ENCODE measurements at places on chromosomes 4 and X. TPM values are rescaled to one million over a fixed set of nuclear protein-coding genes. Genes with fewer than 3 reads are reported as not detected.

Gene SORBS2
- 200 TPM for total RNA-seq

Gene NXF2
- not detected for total RNA-seq

Gene RNF175
- total RNA-seq, result 0.37 TPM

Gene FGB
- total RNA-seq, result not detected

Gene RAI2
- total RNA-seq, result 2.2 TPM

DNA sequence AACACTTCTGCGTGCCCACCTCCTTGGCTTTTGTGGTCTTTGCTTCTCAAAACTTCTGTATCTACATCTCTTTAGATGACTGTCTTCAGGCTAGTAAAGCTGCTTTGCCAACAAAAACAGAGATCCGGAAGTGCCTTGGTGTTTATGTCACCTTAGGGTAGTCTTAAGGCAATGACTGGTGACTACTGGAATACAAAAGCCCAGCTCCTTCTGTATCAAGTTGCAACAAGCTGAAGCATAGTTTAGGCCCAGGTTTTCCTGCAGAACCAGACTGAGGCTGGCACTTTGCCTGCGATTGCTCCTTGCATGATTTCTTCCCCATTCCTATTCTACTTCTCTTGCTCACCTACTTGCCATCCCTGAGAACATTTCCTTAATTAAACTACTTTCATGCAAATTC is 333.8 kb downstream of the DMD start:
- no peak for DNase-seq

DNA sequence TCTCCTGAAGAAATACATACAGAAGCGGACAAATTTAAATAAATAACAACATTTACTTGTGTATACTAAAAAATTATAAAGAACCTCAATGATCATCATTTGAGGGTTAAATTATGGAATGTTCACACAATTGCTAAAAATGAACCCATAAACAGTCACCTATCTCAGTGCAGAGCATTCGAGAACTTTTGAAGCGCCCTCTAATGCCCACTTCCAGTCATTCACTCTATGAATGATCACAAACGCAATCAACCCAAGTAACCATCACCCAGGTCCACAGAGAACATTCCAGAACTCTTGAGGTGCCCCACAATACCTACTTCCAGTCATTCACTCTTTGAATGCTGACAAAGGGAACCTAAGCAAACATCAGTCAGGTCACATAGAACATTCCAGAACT is 103.5 kb upstream of the PLAC1 start:
- DNase-seq, result peak; percentile 54

GRCh38 chr4:120232050-120232449 is 165.4 kb upstream of the MAD2L1 start:
- no peak for DNase-seq

DNA sequence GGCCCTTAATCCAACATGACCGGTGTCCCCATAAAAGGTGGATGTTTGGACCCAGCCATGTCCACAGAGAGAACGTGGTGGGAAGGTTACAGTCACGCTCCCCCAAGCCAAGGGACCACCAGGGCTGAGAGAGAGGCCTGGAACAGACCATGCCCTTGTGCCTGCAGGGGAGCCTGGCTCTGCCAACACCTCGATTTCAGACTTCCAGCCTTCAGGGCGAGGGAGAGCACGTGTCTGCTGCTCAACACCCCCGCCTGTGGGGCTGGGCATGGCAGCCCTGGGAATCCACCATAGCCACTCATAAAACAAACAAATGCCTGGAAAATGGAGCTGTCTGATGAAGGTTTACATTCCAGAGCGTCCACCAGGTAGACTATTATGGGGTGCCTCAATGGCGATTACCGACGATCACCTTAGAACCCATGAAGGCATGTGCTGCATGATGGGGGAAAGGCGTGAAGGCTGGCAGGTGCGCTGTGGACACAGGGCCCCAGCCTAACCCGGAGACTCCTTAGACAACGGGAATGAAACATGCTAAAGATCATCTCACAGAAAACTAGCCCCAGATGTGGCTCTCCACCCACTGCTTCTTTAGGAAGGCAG is 42.3 kb upstream of the HMX1 start:
- DNase-seq, result no peak

GRCh38 chrX:124229374-124229773 is 103.1 kb upstream of the TEX13D start:
- DNase-seq, result no peak

GRCh38 chrX:125205133-125205917 is 114.3 kb upstream of the TEX13C start:
- DNase-seq, result no peak

GRCh38 chr4:70531981-70532380 is 13.6 kb downstream of the AMTN start:
- no peak for DNase-seq

GRCh38 chr4:44679060-44679459 is 840 bp downstream of the GUF1 start:
- DNase-seq, result no peak

DNA sequence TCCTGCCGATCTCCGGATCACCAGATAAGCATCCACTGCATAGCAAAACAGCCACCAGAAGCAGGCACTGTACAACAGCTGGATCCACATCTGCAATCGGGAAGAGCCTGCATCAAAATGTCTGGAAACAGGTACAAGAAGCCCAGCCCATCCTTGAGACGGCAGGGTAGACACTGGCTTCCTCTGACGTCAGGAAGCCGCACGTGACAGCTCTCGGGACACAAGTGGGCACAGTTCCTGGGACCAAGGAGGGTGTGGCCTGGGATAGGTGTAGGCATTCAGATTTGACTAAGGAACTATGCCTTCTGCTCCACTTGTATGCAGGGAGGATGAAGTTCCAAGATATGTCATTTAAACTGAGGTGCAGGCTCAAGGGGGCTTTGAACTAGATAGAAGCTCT is 6.3 kb downstream of the GPR143 start:
- DNase-seq, result no peak

GRCh38 chrX:110338935-110339334 is 19.7 kb upstream of the RTL9 start:
- DNase-seq, result no peak

All from dermis blood vessel endothelial cell (primary cell).